Fibroblast of skin of left quadriceps (primary cell): ENCODE measurements at places on chromosomes 2 and 18.

GRCh38 chr18:62883937-62884735 lies 168.8 kb downstream of the PHLPP1 start:
- DNase-seq = no peak

DNA sequence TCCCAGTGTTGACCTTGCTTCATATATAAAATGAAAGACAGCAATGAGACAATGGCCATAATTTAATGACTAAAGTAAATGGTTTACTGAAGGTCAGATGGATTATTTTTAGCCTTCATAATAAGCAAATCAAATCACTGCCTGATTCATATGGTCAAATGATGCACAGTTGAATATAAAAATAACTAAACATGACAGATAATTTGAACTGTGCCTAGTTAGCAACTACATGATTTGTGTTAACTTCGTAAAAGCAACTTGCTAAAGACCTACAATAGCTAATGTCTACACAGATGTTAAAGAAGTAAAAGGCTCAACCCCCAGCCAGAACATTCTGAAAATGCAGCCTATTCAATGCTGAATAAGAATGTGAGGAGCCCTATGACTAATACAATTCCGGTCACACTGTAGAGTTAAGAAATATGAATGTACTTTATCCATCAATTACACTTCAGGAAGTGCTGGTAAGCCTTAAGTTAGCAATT lies 590.8 kb upstream of the CDH2 start:
- DNase-seq = peak; percentile 73

- no peak for DNase-seq
These were observed 27.7 kb upstream of the DCC start for GRCh38 chr18:52312346-52312745.

DNA sequence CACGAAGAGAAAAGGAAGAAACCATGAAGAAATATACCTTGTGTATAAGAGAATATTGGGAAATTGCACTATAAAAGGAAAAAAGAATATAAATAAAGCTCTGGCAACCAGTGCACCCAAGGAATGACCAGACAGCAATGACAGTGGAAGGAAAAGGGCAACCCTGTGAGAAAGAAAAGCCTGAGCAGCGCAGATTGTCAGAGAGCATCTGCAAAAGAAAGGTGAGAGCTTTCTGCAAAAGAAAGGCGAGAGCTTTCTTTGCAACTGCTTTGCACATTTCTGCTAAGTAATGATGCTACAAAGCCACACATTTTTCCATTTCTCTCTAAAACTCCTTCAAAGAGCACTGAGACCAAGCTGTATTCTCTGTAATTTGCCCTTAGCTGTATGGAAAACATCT lies 83.6 kb downstream of the CTNNA2 start:
- DNase-seq = no peak
